Skin of body (tissue), 3 donors: ENCODE measurements at places on chromosomes 16 and 17.

- peak; percentile 82 for DNase-seq
Observed at GRCh38 chr17:68909066-68909465, 46.1 kb downstream of the ABCA8 start.

GRCh38 chr17:7833795-7834541 lies at the start of gene KDM6B:
Gene KDM6B, plus strand, starts transcription at chr17:7834217. Its CDS starts 11,338 bp downstream, at chr17:7845555.
- DNase-seq = peak; percentile 81

- DNase-seq = no peak
Observed at GRCh38 chr16:49747654-49748053, 108.3 kb downstream of the ZNF423 start.

- DNase-seq = no peak
Observed at GRCh38 chr16:69319381-69319780, 8.2 kb downstream of the VPS4A start.

DNA sequence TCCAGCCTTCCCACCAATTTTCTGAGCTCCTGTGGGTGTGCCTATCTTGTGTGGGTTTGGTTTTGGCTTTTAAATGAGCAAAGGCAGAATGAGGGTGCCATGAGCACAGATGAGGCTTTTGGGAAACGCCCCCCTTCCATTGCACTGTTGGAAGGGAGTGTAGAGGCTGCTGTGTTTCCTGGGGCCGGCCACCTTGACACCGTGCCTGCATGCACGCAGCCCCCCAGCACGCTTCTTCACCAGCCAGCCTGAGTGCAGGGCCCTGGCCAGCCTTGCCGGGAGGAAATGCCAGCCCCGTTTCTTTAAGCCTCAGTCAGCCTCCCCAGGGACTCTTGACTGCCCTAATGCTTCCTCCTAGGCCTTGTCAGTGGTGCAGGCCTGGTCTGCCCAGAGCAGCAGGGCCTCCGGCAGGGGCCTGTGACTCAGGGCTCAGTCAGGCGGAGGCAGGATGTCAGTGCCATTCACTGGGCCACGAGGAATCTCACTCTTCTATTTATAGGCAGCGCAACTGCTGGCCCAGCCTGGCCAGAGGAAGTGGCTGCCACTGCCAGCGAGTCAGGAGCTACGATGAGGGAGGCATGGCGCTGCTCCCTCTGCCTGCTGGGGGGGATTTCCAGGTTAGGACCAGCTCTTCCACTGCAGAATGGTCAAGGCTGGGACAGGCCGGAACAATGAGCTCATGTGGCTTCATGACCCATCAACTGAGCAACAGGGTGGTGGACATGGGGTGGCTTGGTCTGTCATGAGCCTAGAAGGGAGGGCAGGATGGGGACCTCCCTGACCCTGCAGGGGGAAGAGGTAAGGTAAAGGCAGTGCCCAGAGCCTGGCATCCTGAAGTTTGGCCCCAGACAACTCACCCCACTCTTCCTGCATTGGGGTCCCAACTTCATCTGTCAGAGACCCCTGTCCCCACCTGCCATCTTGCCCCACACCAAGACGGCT lies 205.2 kb downstream of the RAB11FIP4 start:
- DNase-seq = peak; percentile 16

DNA sequence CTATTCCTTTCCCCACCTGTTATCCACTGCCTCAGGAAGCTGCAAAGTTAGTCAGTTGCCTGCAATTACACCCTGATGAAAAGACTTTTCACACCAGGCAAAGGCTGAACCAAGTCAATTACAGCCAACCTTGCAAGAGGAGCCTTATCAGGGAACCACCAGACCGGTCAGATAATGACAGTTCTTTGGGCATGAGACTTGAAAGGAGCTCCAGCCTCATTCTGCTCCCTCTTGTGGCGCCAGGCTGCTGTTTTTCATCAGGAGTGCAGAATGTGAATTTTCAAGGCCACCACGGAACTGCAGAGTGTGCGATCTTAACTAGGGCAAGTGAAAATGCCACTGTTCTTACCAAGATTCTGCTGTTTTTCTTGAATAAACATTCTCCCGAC lies 22.5 kb downstream of the DNAI2 start:
- peak; percentile 48 for DNase-seq

DNA sequence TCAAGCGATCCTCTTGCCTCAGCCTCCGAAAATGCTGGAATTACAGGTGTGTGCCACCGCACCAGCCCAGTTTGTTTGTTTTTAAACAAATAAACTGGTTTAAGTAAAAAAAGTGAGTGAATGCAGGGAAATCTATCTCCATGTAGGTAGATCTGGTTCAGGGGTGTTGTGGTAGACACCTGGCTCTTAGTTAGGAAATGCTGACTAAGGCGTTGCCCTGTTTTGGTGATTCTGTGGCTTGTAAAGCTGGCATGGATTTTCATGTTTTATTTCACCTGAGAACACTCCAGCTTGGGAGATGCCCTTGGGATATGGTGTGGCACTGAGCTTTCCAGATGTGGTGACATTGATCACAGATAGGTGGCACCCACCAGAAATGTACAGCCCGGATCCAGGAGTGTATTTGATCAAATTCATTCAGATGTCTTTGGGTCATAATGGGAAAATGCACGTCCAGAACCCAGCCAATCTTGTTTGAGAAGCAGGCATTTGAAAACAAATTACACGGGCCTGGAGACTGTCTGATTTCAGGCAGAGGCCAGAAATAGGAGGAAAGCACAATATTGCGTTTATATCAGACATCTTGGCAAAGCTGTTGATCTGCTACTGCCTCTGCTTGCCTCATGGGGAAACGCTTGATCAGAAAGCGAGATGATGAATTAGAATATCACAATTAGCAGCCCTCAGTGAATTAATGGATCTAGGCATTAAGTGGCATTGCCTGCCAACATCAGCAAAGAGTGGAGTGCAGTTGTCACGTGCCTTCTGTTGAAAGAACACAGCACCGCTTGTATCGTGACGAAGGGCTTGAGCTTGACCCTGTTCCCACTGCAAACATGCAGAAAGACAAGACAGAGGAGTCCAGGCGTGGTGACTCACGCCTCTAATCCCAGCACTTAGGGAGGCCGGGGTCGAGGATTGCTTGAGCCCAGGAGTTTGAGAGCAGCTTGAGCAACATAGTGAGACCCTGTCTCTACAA lies 7.3 kb upstream of the IL34 start:
- DNase-seq = no peak
